Bronchial epithelial cell (primary cell): ENCODE measurements at places on chromosomes 2 and 18. TPM values are rescaled to one million over a fixed set of nuclear protein-coding genes. Genes with fewer than 3 reads are reported as not detected.

DNA sequence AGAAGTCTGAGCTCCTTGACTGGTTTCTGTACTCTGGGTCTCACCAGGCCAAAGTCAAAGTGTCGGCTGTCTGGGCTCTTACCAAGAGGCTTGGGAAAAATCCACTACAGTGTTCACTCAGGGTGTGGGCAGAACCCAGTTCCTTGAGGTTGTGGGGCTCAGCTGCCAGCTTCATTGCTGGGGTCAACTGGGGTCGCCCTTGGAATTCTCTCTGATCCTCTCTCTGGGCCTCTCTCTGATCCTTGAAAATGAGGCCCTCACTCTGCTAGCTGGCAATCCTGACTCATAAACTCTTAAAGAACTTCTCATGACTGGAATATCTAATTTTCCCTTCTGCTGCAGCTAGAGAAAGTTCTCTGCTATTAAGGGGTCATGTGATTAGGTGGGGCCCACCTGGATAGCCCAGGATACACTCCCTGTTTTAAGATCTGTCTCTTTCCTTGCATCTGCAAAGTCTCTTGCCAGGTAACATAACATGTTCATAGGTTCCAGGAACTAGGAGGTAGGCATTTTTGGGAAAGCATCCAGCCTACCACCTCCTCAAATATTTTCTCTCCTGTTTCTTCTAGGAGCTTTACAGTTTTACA lies 66.3 kb downstream of the SP110 start:
- no peak for DNase-seq

GRCh38 chr2:158346032-158346431 lies 110.5 kb downstream of the CCDC148 start:
- DNase-seq = no peak

Gene ATP5MC3
- total RNA-seq = 76.1 and 80.3 TPM in 2 replicates

Gene POTEC
- total RNA-seq = under 0.01 TPM in 1 of 2 replicates, not detected in the other

DNA sequence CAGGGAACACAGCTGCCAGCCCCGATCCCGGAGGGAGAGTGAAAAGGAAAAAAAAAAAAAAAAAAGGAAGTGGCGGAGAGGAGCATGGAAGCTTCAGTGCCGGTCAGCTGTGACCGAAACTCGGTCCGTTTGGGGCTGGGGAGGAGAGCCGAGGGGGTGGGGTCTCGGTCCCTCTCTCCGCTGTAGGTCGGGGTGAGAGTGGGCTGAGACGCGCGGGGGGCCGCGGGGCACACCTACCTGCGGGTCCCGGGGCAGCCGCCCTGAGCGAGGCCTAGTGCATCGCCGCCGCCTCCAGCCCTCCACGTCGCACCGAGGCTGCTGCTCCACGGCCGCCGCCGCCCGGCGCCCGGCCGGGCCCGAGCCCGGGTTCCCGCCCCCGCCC lies 536 bp downstream of the VPS54 start:
- DNase-seq = peak; percentile 29

DNA sequence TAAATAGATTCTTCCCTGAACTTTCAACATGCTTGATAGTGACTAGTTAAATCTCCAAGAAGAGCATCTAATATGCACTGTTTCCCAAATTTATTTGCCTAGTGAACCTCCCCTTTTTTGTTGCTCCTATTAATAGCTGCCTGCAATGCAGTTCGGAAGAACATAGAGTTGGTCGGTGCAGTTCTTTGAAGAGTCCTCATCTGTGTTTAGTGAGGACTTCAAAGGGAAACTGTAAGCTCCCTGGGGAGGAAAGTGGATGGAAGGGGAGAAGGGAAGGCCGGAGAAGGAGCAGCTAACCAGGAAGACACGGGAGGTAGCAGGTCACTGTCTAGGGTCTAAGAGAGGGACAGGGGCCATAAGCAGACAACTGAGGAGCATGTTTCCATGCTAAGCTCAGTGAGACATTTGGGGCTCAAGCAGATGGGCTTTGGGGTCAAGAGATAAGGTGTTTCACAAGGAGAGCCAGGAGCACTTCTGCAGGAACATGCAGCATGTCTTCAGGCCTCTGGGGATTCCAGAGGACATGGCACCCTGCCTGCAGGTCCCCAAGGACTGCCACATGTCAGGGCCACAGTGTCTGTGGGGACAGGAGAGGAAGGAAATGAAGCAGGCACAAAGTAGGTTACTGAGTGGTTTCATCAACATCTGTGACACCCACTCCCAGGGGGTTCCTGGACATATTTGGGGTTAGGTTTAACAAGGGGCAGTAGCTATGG lies 48.7 kb upstream of the ANXA4 start:
- DNase-seq = no peak

- peak; percentile 86 for DNase-seq
Observed at GRCh38 chr2:162403884-162404283, 60.0 kb downstream of the GCA start.

- peak; percentile 96 for DNase-seq
Observed at GRCh38 chr2:1721706-1722646, 22.3 kb downstream of the PXDN start.

- DNase-seq = peak; percentile 99
Observed at GRCh38 chr18:3305354-3305762, 43.4 kb downstream of the MYL12B start.

- peak; percentile 62 for DNase-seq
Observed at GRCh38 chr2:226671141-226671676, 128.4 kb downstream of the IRS1 start.

Gene PAX8
- 3.5 TPM in 1 of 2 replicates, not detected in the other for total RNA-seq

- DNase-seq = no peak
Observed at GRCh38 chr18:29912351-29912750, 1130.2 kb downstream of the DSC3 start.

Gene CNDP1
- not detected in 2 replicates for total RNA-seq

- DNase-seq = no peak
Observed at GRCh38 chr2:184927040-184927439, 328.7 kb downstream of the ZNF804A start.

Gene ITGB1BP1
- total RNA-seq = 18.7 and 37.6 TPM in 2 replicates

GRCh38 chr18:7358989-7359726 lies 128.3 kb downstream of the LRRC30 start:
- DNase-seq = no peak

Gene VPS4B
- total RNA-seq = 120 and 167 TPM in 2 replicates

GRCh38 chr2:10242451-10242850 lies 60.3 kb upstream of the HPCAL1 start:
- no peak for DNase-seq

- no peak for DNase-seq
Observed at GRCh38 chr18:6031442-6031841, 136.1 kb upstream of the TMEM200C start.

Gene IHH
- not detected in 2 replicates for total RNA-seq

DNA sequence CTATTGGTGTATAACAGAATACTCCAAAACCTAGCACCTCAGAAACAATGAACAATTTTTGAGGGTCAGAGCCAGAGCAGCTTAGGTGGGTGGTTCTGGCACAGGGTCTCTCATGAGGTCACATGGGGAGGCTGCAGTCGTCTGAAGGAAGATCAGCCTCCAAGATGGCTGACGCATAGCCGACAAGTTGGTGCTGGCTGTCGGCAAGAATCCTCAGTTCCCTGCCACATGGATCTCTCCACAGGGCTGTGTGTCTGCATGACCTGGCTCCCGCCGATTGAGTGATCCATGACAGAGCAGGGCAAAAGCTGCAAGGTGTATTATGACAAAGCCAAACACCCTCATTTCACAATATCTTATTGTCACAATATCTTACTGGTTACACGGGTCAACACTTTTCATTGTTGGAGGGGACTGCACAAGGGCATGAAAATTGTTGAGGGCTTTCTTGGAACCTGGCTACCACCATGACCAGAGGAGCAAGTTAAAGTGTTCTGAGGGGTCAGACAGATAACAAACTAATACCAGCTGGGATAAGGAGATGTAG lies 4.2 kb downstream of the MYL12B start:
- peak; percentile 93 for DNase-seq

Gene ACVR1C
- 0.26 TPM in 2 replicates for total RNA-seq

Gene RASGRP3
- total RNA-seq = 0.38 and 0.79 TPM in 2 replicates

- no peak for DNase-seq
Observed at GRCh38 chr18:77544792-77545191, 295.1 kb downstream of the GALR1 start.

DNA sequence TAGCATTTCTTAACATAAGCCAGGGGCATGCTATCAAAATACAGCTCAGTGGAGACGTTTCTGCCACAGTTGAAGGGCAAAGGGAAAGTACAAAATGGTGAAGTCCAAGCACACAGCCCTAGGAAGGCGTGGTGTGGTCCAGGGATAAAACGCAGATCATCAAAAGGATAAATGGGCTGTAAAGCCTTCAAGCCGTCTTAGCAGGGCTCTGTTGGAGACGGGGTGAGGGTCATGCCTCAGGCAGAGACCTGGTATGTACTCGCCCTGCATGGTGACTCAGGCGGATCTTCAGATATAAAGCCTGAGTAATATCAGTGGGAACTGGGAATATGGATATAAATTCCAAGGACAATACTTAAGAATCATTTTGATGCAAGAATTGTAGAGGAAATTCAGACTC lies 61.2 kb downstream of the NGEF start:
- DNase-seq = peak; percentile 59

GRCh38 chr2:189426886-189427285 lies 14.4 kb upstream of the WDR75 start:
- no peak for DNase-seq

GRCh38 chr2:41038408-41038807 lies 586.5 kb upstream of the SLC8A1 start:
- DNase-seq = peak; percentile 70

Gene FAM161A
- total RNA-seq = 0.53 and 0.90 TPM in 2 replicates

DNA sequence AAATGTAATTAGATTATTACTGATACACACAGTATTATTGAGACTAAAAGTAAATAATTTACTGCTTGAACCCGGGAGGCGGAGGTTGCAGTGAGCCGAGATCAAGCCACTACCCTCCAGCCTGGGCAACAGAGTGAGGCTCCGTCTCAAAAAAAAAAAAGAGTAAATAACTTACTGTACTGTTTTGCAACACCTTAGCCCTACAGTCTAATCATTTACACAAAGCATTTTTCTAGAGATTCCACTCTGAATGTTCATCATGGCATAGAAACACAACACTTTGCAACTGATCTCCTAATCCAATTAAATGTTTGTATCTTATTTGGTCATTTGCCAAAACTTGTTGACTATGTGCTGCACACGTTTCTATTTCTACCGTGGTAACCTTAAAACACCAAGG lies 23.4 kb upstream of the RMP24 start:
- no peak for DNase-seq

Gene AQP12A
- total RNA-seq = not detected in 2 replicates
